ENCODE measurements at places on chromosomes 2 and 18.

GRCh38 chr18:3219241-3219630 is 532 bp downstream of the MYOM1 start:
- no peak for DNase-seq

DNA sequence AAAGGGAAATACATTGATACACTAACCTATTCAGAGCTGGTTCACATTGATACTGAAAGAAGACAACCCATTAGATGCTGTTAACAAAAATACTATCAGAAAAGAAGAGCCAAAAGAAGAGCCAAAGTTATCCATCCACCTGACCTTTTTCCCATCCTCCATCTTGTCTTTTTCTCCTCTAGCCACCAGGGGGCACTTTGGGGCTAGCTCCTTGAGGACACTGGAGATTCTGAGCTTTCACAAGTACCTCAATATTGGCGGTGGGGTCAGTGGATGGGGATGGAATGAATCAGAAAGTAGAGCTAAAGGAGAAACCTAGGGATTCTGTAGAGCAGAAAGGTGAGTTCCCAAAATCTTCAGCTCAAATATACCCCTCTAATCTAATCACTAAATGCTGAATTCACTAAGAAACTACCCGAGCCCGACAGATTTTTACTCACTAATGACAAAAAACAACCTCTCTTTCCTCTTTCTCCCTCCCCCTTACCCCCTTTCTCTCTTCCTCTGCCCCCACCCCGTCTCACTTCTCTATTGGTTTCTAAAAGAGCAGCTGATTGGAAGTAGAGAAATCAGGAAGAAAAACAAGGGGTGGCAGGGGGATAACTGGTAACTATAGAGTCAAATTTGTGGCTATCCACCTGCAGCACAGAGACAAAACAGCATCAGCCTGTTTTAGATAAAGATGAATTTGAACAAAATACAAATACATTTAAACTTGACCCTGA is 203.3 kb downstream of the TCF4 start:
- DNase-seq = no peak

DNA sequence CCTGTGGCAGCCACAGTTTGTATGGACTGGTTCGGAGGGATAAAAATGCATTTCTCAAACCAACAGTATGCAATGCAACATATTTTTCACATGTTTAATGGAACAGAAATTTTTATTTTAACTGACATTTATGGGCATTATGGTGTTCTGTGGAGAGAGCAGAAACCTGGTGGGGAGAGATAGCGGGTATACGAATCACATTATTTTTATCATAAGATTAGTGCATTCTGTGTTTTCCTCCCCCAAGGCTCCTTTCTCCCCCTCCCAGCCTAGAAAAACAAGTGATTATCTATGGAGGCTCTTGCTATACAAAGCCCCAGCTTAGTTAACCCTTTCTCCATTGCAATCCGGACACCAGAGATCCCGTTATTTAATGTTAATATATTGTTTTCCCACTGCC is 289.8 kb upstream of the PIK3C3 start:
- DNase-seq = no peak

- no peak for DNase-seq
Observed at GRCh38 chr18:48804856-48805610, 145.7 kb downstream of the SMAD7 start.

GRCh38 chr2:47255794-47256193 is 100.7 kb upstream of the STPG4 start:
- DNase-seq = no peak

GRCh38 chr2:86275962-86276361 is 61.5 kb downstream of the REEP1 start:
- DNase-seq = no peak

- DNase-seq = no peak
Observed at GRCh38 chr2:110777531-110778311, 45.3 kb downstream of the ACOXL start.

DNA sequence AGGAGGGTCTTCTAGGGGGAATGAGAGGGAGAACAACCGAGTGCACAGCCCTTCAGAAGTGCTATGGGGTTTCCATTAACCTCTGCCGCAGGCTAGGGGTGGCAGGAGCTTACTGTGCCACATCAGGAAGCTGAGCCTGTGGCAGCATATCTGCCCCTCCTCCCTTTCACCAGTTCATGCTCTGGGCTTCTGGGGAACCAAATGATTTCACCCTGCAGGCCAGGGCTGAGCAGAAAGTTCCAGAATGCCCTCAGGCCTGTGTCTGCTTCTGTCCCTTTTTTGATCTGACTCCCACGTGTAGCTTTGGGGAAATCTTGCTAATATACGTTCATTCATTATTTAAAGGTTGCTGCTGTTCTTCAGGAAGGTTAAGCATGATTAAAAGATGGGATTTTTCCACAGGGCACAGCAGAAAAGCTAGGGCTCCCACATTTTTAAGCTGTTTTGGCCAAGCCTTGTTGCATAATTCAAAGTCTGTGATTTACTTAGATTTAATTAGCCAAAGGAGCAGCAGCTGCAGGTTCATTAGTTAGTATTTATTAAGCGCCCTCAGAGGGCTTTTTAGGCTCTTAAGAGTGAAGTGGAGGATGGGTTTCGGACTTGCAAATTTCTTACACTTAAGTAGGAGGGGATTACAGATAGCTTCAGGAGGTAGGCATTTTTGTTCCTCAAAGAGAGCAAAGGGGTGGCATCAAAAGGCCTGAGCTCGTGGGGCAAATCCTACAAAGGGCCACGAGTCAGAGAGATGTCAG is 10.2 kb downstream of the TMEM247 start:
- no peak for DNase-seq

GRCh38 chr2:241935314-241935713 is 65.8 kb downstream of the RTP5 start:
- peak; percentile 66 for DNase-seq

DNA sequence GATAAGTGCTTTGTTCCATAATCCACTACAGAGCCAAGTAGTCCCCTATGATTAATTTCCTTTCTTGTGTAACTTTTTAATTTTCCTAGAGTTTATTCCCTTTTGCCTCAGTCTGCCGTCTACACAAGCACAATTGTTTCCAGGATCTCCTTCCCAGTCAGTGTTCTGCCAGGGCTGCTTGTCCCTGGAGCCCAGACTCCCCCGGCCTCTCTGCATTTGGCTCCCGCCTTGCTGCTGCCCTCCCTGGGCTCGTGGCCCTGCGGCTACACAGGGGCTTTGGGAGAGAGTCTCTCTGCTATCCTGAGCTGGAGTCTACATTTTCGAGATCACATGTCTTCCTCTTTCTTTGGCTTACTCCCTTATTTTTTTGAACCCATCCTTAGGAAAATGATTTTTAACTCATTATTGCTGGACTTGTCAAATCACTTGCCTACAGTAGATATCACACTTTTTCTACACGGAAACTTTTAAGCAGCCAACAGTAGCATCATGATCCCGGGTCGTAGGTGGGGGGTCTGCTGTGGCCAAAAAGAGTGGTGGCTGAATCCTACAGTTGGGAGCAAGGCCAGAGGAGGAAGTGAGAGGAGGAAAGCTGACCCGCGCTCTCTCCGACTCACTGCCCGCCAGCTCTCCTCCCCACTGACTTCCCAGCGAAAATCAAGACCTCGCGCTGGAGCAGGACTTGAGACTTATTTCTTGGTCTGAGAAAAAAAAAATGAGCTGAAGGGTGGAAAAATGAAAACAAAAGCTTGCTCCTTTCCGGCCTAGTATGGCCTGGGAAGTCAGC is 9.4 kb downstream of the FBLN7 start:
- no peak for DNase-seq

GRCh38 chr2:178197791-178198190 is 3.5 kb downstream of the OSBPL6 start:
- no peak for DNase-seq

DNA sequence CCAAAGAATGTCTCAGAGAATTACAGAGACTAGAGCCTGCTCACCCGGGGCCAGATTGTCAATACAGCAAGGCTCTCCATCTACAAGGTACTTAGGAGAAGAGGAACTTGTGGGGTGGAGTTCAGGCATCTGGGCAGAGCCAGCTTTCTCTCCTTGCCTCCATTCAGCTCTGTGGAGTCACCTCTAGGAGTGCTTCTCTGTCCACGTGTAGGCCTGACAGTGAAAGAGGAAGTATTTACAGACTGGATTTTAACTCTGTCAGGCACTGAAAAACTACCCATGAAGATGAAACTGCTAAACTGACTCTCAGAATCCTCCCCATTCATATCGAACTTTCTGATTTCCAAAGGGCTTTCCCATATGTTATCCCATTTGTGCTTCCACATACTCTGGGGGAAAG is 315.6 kb downstream of the SETBP1 start:
- DNase-seq = no peak

DNA sequence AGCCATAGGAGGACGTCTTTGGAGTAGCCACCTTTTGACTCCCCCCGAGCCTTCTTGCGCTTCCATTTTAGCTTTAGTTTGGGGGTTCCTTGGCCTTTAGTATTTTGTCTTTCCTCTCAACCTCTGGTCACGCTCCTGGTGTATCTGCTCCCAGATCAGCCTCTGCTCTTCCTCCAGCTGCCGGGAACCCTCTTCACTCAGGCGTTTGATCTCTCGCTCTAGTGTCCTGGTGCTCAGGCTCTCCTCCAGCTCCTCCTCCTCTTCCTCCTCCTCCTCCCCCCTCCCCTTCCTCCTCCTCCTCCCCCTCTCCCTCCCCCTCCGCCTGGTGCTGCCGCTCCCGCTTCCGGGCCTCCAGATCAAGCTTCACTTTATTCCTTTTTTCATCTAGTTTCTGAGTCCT is 1082.3 kb upstream of the TMEFF2 start:
- DNase-seq = no peak

GRCh38 chr18:22828171-22828570 is 105.0 kb upstream of the RBBP8 start:
- no peak for DNase-seq

DNA sequence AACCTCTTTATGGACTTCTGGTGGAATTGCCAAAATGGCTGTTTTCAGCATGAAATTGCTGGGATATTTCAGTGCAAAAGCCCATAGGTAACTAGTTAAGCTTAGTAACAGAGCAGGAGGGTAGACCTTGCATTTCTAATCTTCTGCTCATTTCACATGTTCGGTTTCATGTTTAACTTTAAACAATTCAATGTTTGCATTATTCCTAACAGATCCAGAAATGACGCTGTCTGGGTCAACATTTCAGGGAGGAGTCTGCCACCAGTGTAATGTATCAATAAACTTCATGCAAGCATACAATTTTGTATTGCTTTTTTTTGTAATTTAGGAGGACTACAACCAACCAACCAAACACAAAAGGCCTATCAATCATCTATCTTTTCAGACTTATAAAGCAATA is 22.4 kb downstream of the CABYR start:
- no peak for DNase-seq

DNA sequence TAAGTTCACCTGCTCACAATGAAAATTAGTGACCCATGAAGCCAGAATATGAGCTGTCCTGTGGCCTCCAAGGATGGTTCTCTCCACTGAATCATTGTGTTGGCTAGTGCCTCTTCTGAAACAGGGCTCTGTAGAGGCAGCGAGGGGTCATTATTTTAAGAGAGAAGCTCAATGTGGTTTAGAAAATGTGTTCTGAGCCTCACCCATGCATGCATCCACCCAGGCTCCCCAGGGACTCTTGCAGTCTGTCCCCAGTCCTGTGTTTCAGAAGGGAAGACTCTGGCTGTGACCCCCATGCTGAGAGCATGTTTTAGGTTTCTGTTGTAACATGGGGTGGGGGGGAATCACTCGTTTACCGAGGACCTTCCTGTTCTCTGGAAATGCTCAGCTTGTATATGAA is 135.2 kb downstream of the RNF144A start:
- DNase-seq = no peak

- no peak for DNase-seq
Observed at GRCh38 chr2:48089644-48090043, 183.3 kb upstream of the FBXO11 start.

DNA sequence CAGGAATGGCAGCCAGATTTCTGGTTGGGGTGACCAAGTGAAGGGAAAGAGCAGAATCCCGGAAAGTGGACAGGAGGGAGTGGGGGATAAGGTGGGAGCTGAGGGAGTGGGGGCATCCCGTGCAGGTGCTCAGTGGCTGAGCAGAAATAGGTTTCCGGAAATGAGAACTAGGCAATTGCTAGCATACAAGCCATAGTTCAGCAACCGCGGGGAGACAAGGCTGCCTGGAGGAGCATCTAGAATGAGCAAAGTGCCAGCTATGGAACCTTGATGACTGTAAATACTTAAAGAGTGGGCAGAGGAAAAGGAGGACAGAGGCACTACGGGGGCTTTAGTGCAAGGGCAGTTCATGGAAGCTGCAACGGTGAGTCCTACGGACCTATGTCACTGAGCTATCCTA is 220.2 kb downstream of the BCL11A start:
- no peak for DNase-seq

DNA sequence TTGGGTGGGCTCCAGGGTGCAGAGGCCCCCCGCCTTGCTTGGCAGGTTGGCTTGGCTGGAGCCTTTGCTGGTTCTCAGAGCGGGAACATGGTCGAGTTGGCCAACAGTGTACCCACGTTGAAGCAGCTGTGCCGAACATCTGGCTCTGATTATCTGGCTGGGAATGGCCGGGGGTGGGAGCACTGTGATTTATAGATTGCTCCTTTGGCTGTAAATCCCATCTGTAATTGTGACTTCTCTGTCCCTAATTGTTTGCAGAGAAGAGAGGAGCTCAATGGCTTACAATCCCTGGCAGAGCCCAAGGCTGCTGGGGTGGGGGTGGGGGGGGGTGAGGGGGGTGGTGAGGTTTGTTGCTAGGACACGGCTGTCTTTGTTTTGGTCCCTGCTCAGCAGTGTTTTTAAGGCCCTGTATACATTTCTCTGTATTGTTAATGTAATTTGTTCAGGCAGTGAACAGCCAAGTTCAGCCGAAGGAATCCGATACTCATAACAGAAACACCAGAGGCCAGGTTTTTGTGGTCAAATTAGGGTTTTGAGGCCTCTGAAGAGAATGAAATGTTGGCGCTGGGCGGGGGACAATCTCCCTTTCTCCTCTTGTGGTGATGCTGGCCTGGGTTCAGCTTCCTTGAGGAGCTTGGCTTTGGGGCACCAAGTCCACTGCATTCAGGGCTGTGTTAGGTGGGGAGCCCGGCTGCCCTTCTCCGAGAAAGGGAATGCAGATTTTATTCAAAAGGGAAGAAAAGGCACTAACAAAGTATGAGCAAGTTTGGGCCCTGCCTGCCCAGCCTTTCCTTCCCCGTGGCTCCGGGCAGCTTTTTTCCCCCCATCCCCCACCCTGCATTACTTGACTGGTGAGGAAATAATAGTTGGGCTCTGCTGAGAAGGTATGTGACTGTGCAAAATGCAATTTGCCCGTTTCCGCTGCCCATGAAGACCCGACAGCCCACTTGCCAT is 82.5 kb downstream of the TCF7L1 start:
- peak; percentile 80 for DNase-seq

DNA sequence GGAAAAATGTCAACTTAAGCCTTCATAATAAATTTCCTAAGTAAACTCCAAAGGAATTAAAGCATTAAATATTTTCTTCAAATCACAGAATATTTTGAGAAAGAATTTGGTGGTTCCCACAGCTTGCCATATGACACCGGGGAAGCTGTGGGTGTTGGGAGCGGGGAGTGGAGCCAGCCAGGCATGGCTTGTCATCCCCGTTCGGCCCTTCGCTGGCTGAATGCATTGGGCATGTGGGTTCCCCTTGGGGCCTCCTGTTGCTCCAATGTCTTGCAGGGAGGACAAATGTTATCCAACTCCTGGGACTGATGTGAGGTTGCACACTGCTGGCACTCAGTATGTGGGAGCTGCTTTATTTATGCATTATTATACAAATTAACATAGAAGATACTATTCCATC is 18.6 kb downstream of the NGEF start:
- DNase-seq = no peak

Data from BJ (cell line).